Activated naive CD4-positive, alpha-beta T cell treated with anti-CD3 and anti-CD28 coated beads for 36 hours (primary cell): ENCODE measurements at places on chromosomes 13 and 19. TPM values are rescaled to one million over a fixed set of nuclear protein-coding genes. Genes with fewer than 3 reads are reported as not detected.

Gene MYPOP
- total RNA-seq = 4.5 TPM

Gene FUT2
- total RNA-seq = not detected

DNA sequence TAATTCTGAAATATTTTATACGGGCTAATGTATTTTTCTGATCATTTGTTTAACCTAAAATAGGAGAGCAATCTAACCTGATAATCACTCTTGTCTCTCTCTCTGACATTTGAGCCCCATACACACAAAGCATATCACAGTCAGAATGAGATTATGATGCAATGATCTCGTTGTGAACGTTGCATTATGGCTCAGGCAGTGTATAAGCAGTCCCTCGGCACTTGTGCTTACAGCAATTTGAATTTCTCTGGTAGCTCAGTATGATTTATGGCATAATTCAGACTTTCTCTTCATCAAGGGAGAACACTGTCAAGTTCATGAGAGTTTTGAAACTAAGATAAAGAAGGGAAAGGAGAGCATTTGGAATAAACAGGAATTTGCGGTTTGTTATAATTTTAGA lies 256.1 kb downstream of the DACH1 start:
- peak; percentile 8 for DNase-seq

GRCh38 chr19:38642176-38642575 lies 5.3 kb upstream of the ACTN4 start:
- DNase-seq = no peak

DNA sequence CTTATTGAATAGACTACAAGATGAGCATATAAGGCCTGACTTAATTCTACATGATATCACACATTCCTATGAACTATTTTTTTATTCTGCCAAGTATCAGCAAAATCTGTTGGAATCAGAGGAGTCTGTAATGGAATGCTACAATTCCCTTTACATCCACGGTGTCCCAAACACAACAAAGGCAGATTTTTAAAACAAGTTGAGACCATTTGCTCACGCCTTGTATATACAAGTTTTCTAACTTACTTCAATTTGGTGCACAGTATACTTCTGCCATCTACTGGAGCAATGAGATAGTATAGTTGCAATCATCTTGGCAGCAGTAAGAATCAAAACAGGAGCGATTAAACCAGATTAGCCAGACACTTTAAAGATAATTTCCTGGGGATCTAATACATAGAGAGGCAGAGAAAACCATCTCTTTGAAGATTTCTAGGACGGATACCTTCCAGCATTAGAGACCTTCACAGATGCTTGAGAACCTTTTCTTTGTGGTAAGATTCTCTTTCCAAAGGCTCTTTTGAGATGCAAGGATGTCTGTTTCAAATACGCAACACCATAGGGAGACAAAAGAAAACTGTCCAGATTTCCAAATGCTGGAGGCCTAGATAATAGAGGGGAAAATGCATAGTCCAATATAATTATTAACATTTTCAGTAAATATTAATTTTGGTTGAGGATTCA lies 302.0 kb upstream of the MIR17HG start:
- no peak for DNase-seq

DNA sequence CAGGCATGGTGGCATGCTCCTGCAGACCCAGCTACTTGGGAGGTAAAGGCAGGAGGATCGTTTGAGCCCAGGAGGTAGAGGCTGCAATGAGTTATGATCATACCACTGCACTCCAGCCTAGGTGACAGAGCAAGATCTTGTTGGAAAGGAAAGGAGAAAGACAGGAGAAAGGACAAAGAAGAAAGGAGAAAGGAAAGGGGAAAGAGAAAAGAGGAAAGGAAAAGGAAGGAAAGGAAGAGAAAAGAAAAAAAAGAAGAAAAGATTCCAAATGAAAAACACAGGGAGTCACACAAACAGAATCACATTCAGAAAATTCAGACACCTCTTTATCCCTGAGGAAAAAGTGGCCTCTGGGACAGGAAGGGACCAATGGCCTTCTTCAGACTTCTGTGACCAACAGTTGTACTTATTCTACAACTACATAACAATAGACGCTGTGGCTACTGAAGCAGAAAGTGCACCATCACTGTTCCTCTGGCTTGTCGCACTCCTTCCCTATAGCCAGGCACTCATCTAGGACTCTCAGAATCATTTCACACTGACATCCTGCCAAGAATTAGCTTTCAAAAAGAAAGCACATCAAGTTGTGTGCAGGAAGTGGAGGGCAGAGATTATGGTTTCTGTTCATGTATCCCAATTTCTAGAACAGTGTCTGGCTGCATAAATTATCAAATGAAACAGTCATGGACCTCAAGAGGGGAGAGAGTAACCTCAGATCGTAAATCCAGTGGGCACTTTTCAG lies 5.9 kb downstream of the MTMR6 start:
- DNase-seq = peak; percentile 65
